LNCaP clone FGC (cell line): ENCODE measurements at places on chromosomes 1 and 21.

GRCh38 chr1:1315435-1315954 lies 7.1 kb downstream of the PUSL1 start:
- DNase-seq: no peak

- DNase-seq: no peak
These were observed 10.7 kb upstream of the ELF3 start for GRCh38 chr1:201999625-202000238.

GRCh38 chr1:14912839-14913481 lies 240.6 kb upstream of the TMEM51 start:
- DNase-seq: no peak

DNA sequence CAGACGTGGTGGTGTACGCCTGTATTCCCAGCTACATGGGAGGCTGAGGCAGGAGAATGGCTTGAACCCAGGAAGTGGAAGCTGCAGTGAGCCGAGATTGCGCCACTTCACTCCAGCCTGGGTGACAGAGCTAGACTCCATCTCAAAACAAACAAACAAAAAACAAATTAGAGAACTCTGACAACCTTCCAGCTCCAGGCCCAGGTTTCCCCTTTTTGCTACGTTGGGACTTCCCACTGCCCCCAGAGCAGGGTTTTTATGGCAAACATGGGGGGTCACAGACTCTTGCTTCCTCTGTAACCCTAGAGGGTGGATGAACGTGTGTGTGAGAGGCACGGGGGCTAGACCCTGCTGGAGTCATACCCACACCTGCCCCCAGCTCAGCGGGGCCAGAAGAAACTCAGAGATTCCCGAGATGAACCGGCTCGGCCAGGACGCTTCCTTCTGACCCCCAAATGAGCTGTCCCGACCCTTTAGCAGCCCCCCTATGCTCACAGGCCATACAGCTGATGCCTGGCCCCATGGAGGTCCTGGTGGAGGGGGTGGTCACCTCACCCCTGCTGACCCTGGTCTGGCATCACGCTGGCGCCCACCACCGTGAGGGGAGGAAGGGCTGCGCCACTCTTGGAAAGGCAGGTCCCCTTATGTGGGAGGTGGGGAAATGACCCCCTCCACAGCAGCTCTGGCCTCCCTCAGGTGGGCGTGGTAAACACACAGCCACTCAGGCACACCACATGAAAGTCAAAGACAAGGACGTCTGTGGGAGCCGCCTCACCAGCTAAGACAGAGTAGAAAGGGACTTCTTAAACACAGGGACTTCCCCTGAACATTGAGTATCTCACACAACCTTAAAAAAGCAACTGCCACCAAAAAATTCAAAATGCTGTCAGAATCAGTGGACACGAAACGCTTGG lies 7.1 kb downstream of the GPR157 start:
- DNase-seq: no peak

DNA sequence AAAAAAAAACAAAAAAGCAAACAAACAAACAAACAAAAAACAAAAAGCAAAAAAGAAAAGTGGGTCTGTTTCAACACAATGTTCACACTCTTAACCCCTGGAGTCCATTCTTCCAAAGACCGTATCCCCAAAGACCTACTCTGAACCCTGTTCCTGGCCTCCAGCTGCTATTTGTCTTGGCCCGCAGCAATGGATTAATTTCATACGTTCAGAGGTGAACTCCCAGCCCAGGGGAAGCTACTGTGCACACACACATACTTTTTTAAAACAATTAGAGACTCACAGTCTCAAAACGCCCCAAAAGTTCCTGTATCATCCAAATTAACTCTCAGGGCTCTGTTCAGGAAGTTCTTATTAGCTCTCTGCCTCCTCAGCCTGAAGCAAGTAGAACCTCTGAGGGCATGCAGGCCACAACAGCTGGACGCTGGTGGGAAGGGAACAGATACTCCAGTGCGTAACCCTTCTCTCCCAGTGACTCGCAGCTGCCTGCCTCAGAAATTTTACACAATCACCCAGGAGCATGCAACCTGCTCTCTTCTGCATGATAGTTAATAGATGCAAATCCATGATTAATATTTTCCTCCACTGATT lies 395.4 kb downstream of the RRAGC start:
- DNase-seq: no peak

DNA sequence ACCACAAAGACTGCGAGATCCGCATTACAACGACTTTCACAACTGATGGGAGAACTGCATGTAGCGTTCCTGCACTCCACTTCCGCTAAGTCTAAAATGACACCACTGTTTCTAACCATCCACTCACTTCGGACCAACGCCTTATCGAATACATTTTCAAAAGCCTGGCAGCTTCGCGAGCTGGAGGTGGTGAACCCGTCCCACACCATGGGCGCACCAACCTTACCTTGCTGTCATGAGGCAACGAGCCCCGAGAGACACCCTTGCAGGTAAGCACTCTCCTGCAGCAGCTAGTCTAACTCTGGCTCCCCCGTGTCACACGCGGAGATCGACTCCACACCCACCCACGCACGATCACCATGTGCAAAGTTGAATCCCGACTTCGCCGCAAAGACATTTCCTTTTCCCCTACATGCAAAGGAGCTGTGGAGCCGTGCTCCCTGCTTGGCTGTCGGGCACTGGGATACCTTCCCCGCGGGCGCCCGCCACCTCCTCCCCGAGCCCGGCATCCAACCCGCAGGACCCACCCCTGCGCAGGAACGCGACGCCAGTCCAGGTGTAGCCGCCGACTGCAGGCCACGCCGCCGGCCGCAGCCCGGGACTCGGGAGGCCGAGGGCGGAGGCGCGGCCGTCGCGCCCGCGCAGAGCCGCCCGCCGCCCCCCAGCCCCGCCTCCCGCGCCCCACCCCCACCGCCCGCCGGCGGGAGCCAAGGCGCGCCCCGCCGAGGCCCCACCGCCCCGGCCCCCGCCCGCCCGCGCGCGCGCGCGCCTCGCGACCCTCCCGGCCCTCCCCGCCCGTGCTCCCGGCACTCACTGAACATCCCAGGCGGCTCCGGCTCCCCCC lies 629 bp downstream of the TAF5L start:
- peak; percentile 7 for DNase-seq

DNA sequence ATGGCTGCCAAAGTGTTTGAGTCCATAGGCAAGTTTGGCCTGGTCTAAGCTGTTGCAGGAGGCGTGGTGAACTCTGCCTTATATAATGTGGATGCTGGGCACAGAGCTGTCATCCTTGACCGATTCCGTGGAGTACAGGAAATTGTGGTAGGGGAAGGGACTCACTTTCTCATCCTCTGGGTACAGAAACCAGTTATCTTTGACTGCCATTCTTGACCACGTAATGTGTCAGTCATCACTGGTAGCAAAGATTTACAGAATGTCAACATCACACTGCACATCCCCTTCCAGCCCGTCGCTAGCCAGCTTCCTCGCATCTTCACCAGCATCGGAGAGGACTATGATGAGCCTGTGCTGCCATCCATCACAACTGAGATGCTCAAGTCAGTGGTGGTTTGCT lies 215.8 kb upstream of the JUN start:
- DNase-seq: no peak

GRCh38 chr1:8554956-8555534 lies 237.1 kb downstream of the SLC45A1 start:
- DNase-seq: no peak

DNA sequence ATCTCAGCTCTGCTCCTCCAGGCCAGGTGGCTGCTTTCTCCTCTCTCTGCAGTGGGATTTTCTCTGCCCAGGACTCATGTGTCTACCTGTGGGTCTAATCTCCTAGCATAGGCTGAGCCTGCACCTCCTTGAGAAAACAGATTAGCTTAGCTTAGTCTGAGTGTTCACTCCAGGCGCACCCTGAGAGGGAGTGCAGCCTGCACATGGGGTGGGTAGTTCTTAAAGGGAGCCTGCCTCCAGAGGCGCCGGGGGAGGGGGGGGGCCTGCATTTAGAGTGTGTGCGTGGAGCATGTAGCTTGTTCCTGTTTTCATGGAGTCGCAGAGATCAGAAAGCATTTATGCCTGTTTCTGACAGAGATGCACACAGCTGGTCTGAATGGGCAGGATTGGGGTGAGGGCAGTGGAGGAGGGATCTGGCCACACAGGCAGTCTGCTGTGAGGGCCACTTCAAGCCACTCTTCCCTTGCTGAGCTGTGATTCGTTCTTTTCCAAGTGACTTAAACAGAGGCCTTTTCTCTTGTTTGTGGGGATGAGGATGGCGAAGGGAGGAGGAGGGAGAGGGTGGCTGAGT lies 45.2 kb downstream of the GALNT2 start:
- DNase-seq: no peak

DNA sequence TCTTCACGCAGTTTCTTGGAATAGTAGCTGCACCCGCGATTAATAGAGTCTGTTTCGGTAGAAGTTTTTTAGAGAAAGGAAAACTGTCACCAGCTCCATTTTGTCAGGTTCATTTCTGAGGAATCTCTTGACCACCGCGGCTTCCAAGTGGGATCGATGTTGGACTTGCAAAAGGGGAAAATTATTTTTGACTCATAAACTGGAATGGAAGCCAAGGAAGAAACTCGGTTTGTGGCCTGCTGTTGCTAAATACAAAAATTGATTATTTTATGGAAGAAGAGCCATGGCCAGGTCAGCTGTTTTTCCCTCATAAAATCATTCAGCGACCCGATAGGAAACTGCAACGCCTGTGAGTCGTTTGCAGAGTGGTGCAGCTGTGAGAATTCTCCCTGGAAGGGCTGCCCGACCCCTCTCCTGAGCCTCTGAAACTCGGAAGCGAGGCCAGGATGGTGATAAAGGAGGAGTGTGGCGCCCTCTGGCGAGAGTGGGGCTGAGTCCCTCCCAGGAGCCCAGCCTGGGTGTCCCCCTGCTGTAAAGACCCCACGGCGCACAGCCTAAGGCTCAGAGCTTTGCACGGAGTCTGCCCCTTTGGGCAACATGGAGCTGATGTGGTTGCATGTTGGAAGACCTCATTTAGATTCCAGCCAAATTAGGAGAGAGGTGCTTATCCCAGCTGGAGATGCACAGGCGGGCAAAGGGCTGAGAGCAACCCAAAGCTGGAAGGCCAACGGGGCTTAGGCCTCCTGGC lies 83.6 kb upstream of the SLC25A33 start:
- no peak for DNase-seq

DNA sequence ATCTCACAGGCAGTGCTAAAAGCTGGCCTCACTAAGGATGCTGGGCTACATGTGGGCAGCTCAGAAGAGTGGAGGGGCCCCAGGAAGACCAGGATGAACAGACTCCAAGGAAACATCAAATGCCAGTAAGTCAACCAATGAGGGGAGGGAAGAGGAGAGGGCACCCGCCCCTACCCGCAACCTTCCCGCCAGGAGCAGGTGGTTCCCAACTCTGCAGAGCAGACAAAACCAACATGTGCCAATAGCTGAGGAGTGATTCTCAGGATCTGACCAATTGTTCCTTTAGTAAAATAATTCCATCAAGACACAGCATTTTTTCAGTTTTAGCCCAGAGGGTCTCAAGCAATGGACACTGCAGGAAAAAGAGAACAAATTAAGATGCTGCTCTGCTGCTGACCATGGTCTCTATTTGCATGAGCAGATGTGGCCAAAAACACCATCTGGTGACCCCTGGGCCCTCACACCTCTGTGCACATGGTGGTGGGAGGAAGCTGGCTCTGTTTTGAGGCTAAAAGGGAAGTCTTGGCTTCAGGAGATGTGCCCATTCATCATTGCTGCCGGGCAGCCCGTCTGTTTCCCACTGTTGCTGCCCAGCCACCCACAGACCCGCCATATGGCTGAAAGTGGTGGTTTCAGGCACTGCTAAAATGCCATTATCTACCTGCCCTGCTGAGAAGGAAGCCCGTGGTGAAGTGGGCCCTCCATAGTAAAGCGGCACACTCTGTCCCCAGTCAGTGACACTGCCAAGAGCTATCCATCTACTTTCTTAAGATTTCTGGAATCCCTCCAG lies 231.8 kb downstream of the KCNH1 start:
- DNase-seq: no peak

DNA sequence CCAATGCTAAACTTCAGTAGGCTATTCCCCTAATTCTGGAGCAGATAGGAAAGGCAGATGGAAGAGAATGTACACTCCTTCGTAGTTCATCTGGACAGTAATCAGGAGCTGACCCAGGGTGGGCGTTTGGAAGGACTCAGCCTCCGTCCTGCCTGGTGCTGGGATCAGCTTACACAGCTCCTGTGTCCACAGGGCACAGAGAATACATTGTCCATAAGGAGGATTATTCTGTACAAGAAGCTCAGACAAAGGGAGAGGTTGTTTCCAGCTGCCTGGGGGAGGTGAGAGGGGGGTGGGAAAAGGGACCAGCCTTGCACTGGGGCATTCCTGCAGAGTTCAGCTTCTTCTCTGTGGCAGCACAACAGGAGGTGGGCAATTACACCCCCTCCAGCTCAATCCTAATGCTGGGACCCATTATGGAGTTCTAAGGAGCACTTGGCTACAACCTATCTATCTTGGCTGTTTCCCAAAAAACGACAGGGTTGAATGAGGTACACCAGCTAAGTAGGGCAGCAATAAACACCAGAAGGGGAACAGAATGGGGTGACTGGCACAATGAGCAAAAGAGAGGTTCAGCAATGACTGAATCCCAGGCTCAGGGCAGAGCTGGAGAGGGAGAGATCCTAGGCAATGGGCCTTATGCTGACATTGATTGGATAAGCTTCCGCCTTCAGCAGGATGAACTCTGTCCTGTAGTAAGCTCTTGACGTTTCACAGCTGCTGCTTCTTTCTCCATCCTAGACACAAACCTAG lies 7.4 kb downstream of the MED8 start:
- no peak for DNase-seq

- no peak for DNase-seq
These were observed 175.6 kb downstream of the SIPA1L2 start for GRCh38 chr1:232454227-232454886.

- DNase-seq: no peak
These were observed at the start of gene CACHD1 for GRCh38 chr1:64469977-64470664. Gene CACHD1 (plus strand): TSS chr1:64470129. CDS start chr1:64470745, 616 bp downstream.

GRCh38 chr1:11364170-11364569 lies 91.2 kb downstream of the UBIAD1 start:
- DNase-seq: no peak

DNA sequence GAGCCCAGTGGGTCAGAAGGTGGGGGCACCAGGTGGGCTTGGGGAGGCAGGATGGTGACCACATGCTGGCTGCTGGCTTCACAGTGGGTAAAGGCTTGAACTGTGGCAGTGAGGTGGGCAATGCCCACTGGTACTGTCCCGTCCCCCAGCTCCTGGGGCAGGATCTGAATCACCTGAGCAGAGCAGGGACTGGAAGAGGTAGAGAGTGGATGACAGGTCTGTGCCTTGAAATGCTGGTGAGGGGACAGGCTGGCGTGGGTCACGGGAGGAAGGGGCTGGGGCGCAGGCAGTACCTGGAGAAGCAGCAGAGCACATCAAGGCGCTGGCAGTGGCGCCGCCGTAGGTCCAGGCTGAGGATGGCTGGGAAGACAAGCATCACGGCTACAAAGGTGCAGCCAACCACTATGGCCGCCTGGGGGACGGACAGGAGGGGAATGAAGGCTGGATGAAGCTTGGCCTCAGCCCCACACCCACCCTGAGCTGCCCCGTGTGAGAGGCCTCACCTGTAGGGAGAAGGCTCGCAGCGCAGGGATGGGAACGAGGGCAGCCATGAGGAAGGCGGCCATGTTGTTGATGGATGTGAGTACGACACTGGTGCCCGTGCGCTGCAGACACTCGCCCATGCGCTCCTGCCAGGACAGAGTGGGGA lies 14.9 kb downstream of the PTCH2 start:
- DNase-seq: no peak

- DNase-seq: no peak
These were observed 41.7 kb upstream of the GPR25 start for GRCh38 chr1:200831091-200831490.
